NCI-H1930 (cell line): ENCODE measurements at places on chromosomes 2 and 18.

DNA sequence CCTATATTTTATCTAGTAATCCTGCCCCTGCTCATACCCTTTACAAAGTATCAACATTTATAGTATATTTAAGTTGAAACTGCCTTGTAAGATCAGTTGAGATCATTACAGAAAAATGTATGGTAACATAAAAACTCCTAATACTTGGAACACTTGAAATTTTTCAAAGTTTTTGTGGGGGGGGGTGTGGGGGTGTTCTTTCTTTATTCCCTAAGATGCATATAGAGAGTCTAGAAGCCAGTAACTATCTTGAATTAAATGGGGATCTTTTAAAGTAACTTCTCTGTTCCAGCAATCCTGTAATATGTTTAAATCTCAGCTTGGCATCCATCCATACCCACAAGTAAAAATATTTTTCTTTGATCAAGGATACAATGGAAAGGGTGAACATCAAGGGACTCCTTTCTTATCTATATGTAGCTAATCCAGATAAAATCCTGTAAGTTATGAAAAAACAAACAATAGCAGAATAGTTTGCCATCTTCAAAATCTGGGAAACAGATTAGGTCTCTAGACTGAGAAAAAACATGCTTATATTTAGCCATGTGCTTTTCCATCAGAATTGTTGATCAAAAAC lies 455.3 kb downstream of the MEIS1 start:
- DNase-seq, result no peak

GRCh38 chr2:204948822-204949221 lies 403.5 kb downstream of the PARD3B start:
- no peak for DNase-seq

DNA sequence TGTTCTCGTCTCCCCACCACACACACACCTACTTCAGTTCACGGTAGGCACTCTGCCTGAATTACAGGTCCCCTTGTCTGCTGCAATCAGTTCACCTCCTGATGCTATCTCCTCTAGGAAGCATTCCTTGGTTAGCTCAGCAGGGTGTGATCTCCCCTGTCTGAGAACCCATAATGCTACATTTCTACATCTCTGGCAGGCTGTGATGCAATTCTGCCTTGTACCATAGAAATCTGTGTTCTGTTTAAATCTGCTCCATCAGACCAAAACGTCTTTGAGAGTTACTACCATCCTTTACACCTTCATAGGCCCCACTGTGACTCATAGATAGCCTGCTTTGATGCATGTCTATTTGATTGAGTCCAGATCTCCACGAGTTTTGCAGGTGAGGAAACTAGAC lies 103.9 kb downstream of the TTC32 start:
- DNase-seq, result no peak

GRCh38 chr2:29187926-29188325 lies 72.7 kb downstream of the CLIP4 start:
- no peak for DNase-seq

GRCh38 chr18:35458677-35459441 lies 38.9 kb downstream of the INO80C start:
- no peak for DNase-seq

GRCh38 chr18:48296581-48296980 lies 112.6 kb downstream of the ZBTB7C start:
- no peak for DNase-seq
